ENCODE measurements at places on chromosomes 6 and 20. TPM values are rescaled to one million over a fixed set of nuclear protein-coding genes. Genes with fewer than 3 reads are reported as not detected.
A peak's percentile ranks its signal among the peaks of the same experiment; 100 is the strongest.

DNA sequence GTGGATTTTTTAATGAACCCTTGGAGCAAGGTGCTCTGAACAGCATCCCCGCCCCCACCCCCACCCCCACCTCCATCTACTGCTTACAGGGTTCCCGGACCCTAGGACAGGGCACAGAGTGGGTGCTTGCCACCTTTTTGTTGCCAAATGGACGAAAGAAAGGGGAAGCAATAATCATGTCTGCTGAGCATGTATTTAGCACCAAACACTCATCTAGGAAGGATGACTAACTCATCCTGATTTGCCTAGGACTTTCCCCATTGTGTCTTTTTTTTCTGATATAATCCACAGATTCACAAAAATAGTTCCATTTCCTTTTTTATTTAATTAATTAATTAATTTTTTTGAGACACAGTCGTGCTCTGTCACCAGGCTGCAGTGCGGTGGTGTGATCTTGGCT, 1.2 kb upstream of the PLTP start:
- H3K36me3 ChIP-seq = no peaks in the 10 kb centered on the region
- no peak overlapping the region for H3K27ac ChIP-seq
- H3K4me3 ChIP-seq = no peak overlapping the region

- no peak overlapping the region for H3K4me3 ChIP-seq
- H3K36me3 ChIP-seq = no peaks in the 10 kb centered on the region
- DNase-seq = no peak
Observed at GRCh38 chr6:125714441-125715090, 34.9 kb upstream of the HEY2 start.

The PHF1 gene
- polyA plus RNA-seq = 40.8 TPM

The TCF21 gene
- 21.0 TPM for polyA plus RNA-seq

DNA sequence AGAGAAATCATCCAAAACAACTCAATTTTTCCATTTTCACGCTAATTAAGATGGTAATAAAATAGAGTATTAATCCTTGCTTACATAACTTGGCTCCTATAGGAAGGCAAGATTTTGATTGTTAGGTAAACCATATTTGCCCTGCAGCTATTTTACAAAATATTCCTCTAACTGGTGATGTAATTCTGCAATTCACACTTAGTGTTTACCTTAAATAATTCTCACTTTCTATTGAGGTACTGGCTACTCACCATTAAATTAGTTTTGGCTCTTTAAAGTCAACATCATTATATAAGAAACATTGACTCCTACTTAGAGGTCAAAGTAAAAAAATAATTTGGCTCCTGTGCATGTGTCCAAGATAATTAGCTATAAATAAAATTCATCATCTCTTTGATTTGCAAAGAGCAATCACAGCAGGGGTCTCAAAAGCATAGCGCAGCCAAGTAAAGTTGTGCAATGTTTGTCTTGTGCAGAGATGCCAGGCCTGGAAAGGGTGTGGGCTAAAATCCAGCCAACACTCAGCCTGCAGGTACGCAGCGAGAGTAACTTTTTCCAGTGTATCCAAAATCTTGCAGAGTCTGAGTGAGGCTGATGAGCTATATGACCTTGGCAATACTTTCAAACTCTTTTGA, 501.2 kb downstream of the MMUT start:
- H3K36me3 ChIP-seq = no peaks in the 10 kb centered on the region
- H3K4me1 ChIP-seq = no peaks in the 10 kb centered on the region
- no peaks in the 10 kb centered on the region for H3K27me3 ChIP-seq
- peak; percentile 32 for DNase-seq
- H3K27ac ChIP-seq = no peak overlapping the region
- H3K4me3 ChIP-seq = no peak overlapping the region

DNA sequence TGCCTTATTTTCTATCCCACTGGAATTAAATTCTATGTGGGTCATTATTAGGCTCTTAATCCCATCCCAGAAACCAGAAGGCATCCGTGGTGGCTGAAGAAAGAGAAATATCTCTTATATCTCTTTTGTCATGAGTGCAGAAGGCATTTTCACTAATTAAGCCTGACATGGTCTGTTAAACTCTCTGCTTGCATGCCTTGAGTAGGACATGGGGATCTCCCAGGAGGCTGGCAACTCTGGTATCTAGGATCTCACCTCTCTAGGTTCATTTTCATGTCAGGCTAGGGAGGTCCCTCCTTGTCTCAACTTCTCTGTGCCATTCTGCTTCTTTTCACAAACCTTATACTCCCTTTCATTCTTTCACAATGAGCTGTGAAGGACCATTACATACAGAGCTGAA, 25.3 kb upstream of the GPR63 start:
- no peaks in the 10 kb centered on the region for H3K27me3 ChIP-seq
- H3K4me3 ChIP-seq = no peak overlapping the region
- no peak for DNase-seq
- no peaks in the 10 kb centered on the region for H3K4me1 ChIP-seq

GRCh38 chr20:62780696-62781095, 15.6 kb upstream of the MRGBP start:
- peaks cover 10% of the 10 kb centered on the region for H3K4me1 ChIP-seq
- DNase-seq = no peak
- H3K27me3 ChIP-seq = no peaks in the 10 kb centered on the region

- no peak overlapping the region for H3K27ac ChIP-seq
- H3K27me3 ChIP-seq = no peaks in the 10 kb centered on the region
- no peaks in the 10 kb centered on the region for H3K36me3 ChIP-seq
Observed at GRCh38 chr20:47183367-47183766, 173.1 kb downstream of the ZMYND8 start.

DNA sequence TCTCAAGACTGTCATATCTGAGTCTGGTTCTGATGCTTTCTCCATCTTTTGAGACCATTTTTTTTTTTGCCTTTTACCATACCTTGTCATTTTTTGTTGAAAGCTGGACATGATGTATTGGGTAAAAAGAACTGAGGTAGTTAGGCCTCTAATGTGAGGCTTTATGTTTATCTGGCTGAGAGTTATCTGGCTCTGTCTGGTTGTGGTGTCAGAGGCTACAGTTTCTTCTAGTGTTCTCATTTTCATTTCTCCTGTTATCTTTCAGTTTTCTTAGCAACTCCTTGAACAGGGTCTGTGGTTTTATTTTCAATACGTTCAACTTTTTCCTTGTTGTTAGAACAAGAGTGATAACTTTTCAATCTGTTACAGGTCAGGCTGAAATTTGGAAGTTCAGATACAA, 49.2 kb upstream of the ATXN1 start:
- no peak overlapping the region for H3K4me3 ChIP-seq
- H3K36me3 ChIP-seq = no peaks in the 10 kb centered on the region
- no peak overlapping the region for H3K27ac ChIP-seq
- no peaks in the 10 kb centered on the region for H3K4me1 ChIP-seq
- no peaks in the 10 kb centered on the region for H3K27me3 ChIP-seq

DNA sequence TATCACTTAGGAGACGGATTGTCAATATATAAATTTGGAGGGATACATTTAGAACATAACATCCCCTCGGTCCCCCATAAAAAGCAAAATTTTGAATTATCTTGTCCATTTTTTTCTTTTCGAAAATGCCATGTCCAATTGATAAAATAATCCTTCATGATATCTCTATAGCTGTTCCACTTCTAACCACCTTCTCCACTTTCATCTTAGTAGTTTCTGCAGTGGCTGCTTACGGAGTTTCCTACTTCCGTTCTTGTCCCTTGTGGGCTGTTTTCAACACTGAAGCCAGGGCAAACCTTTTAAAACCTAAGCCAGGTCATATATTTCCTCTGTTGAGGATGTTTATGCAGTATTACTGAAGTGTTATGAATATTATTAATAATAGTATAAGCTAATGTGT, 37.9 kb downstream of the KCNQ5 start:
- H3K36me3 ChIP-seq = no peaks in the 10 kb centered on the region
- H3K27me3 ChIP-seq = no peaks in the 10 kb centered on the region
- no peak overlapping the region for H3K4me3 ChIP-seq
- H3K27ac ChIP-seq = no peak overlapping the region
- no peaks in the 10 kb centered on the region for H3K4me1 ChIP-seq
- DNase-seq = no peak

The FAM83C gene
- not detected for polyA plus RNA-seq

The PLN gene
- polyA plus RNA-seq = 1.6 TPM

The TP53TG5 gene
- 0.03 TPM for polyA plus RNA-seq

The GPLD1 gene
- 0.45 TPM for polyA plus RNA-seq

The PXT1 gene
- polyA plus RNA-seq = not detected

The CENPW gene
- 10.3 TPM for polyA plus RNA-seq

GRCh38 chr6:44481760-44482159, 94.3 kb downstream of the CDC5L start:
- H3K36me3 ChIP-seq = no peaks in the 10 kb centered on the region
- no peaks in the 10 kb centered on the region for H3K27me3 ChIP-seq
- H3K4me1 ChIP-seq = no peaks in the 10 kb centered on the region
- no peak overlapping the region for H3K27ac ChIP-seq
- no peak for DNase-seq
- H3K4me3 ChIP-seq = no peak overlapping the region

GRCh38 chr6:81366972-81367371, 385.5 kb downstream of the TENT5A start:
- no peaks in the 10 kb centered on the region for H3K27me3 ChIP-seq
- no peak overlapping the region for H3K27ac ChIP-seq
- no peak overlapping the region for H3K4me3 ChIP-seq
- no peak for DNase-seq
- H3K36me3 ChIP-seq = no peaks in the 10 kb centered on the region

GRCh38 chr6:166561771-166562359, 24.6 kb downstream of the RAMACL start:
- peaks cover 28% of the 10 kb centered on the region for H3K4me1 ChIP-seq
- no peaks in the 10 kb centered on the region for H3K36me3 ChIP-seq
- no peak overlapping the region for H3K4me3 ChIP-seq
- peak overlapping the region; percentile 44 for H3K27ac ChIP-seq

The PCED1A gene
- 40.4 TPM for polyA plus RNA-seq

- no peak for DNase-seq
- H3K36me3 ChIP-seq = no peaks in the 10 kb centered on the region
- peaks cover 39% of the 10 kb centered on the region for H3K4me1 ChIP-seq
Observed at GRCh38 chr6:21885111-21885510, 291.6 kb downstream of the SOX4 start.

DNA sequence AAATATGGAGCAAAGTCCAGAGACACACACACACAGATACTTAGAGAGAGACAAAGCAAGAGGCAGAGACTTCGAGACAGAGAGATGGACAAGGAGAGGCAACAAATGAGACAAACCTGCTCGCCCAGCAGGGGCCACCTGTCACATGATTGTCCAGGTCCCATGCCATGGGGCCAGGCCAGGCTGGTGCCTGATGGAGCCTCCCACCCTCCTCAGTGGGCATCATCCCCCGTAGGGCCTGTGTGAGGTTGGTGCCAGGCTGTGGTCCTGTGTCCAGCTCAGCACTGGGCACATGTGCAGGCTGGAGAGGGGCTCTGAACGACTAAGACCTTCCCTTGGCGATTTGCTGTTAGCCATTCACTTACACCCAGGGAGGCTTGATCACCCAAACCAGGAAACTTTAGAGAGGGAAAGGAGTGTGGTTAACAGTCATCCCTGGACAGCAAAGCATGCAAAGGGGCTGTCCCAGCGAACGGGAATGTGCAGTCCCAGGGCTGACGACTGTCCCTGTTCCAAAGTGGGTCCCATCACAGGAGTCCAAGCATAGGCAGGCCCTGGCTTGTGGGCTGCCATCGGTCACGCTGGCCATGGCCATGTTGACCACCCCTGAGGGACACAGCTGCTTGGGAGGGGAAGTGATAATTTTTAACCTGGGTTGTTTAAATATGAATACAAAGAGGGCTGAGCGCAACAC, 38.4 kb upstream of the PHACTR3 start:
- no peak for DNase-seq
- H3K4me3 ChIP-seq = no peak overlapping the region
- no peaks in the 10 kb centered on the region for H3K36me3 ChIP-seq
- no peak overlapping the region for H3K27ac ChIP-seq
- H3K27me3 ChIP-seq = peaks cover 23% of the 10 kb centered on the region
- no peaks in the 10 kb centered on the region for H3K4me1 ChIP-seq

DNA sequence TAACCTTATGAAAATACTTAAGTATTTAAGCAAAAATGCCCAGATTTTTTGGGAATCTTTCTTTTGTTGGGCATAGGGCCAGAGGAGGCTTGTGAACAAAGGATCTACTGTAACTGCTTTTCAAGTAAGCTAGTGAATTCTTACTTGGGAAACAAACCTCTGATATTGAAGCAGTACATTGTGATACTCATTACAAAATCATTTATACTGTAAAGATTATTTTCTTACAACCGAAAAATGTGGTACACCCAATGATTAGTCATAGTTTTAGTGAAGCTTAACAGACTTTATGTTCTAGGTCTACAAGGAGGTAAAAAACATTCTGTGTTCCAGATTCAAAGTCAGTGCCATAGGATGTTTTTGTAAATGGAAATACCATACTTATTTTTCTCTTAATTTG, 272.9 kb upstream of the KCNQ5 start:
- no peaks in the 10 kb centered on the region for H3K27me3 ChIP-seq
- H3K4me1 ChIP-seq = no peaks in the 10 kb centered on the region

DNA sequence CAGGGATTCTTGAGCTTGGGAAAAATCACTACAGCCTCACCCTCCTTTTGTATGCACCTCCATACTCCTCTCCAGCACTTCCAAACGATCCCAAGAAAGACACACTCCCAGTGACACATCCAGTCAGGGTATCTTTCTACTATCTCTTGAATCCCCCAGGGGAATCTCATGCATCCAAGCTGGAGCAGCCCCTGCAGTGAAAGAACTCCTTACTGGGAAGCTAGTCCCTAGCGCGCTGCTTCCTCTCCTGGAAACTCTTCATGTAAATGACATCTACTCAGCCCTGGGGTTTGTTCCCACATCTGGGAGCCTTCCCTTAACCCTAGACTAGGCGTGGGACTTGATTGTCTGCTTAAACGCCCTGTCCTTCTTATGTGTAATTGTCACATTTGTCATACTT, 329.1 kb upstream of the QKI start:
- H3K27me3 ChIP-seq = no peaks in the 10 kb centered on the region
- no peak overlapping the region for H3K4me3 ChIP-seq
- peak overlapping the region; percentile 29 for H3K27ac ChIP-seq

GRCh38 chr20:19633985-19634384, 124.1 kb upstream of the RIN2 start:
- no peak overlapping the region for H3K4me3 ChIP-seq
- no peak for DNase-seq
- H3K27me3 ChIP-seq = no peaks in the 10 kb centered on the region
- H3K36me3 ChIP-seq = no peaks in the 10 kb centered on the region

DNA sequence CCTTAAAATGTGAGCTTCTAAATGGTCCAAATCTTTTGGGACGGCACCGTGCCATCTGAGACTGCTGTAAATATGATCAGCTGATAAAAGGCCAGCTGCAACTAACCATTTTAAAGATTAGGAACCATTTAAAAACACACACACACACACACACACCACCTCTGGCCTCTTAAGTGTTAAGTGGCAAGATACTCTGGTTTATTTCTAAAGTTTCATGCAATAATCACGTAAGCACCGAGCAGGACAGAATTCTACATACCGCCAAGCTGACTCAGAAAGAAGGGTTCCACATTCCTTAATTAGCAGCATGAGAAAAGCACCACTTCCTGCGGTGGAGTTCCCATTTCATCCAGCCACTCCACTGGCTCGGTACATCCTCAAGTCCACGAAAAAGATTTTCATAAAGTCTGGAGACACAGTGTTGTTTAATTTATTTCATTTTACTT, 17.8 kb upstream of the ZNF217 start:
- no peak overlapping the region for H3K4me3 ChIP-seq
- peaks cover 5% of the 10 kb centered on the region for H3K4me1 ChIP-seq
- DNase-seq = peak; percentile 62
- no peaks in the 10 kb centered on the region for H3K36me3 ChIP-seq
- H3K27ac ChIP-seq = peak overlapping the region; percentile 51
- H3K27me3 ChIP-seq = no peaks in the 10 kb centered on the region

The PSMB8 gene
- 216 TPM for polyA plus RNA-seq

GRCh38 chr6:37092923-37093727, 76.8 kb upstream of the PIM1 start:
- no peaks in the 10 kb centered on the region for H3K36me3 ChIP-seq
- H3K27me3 ChIP-seq = no peaks in the 10 kb centered on the region
- H3K4me1 ChIP-seq = no peaks in the 10 kb centered on the region
- no peak for DNase-seq

The SEMG1 gene
- not detected for polyA plus RNA-seq
